ENCODE measurements at places on chromosomes 4 and X.
A peak's percentile ranks its signal among the peaks of the same experiment; 100 is the strongest.

GRCh38 chr4:26050671-26051070, 136.7 kb downstream of the SMIM20 start:
- no peak for DNase-seq

DNA sequence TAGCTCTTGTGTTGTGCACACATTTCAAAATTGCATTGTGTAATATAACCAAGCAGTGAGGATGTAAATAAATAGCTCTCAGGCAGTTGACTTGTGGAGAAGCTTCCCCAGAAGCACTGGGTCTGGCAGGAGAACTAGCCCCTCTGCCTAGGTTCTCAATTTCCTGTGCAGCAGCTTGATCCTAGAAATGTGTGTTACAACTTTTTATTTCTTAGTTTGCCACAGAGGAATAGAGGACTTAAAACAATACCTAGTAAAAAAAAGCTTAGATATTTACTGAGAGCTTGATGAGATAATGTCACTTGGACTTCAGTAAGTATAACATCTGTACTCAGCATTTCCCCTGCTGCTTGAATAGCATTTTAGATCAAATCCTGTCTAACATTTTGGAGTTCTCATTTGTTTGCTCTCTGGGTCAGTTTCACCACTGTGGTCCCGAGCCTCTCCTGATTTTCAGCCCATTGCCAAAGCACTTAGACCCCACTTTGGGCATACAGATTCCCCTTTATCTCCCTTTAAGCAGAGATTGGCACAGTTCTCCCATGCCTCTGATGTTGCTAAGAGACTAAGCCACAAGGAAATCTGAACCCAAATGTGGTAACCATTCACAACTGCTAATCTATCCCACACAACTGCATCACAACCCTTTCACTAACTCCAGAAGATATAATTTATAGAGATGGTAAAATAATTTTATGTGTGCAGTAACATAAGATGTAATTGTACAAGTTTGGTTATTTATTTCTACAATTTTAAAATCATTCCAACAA, 98.2 kb upstream of the NRK start:
- no peak for DNase-seq

GRCh38 chr4:91373546-91373945, 930.2 kb upstream of the GRID2 start:
- no peak for DNase-seq

DNA sequence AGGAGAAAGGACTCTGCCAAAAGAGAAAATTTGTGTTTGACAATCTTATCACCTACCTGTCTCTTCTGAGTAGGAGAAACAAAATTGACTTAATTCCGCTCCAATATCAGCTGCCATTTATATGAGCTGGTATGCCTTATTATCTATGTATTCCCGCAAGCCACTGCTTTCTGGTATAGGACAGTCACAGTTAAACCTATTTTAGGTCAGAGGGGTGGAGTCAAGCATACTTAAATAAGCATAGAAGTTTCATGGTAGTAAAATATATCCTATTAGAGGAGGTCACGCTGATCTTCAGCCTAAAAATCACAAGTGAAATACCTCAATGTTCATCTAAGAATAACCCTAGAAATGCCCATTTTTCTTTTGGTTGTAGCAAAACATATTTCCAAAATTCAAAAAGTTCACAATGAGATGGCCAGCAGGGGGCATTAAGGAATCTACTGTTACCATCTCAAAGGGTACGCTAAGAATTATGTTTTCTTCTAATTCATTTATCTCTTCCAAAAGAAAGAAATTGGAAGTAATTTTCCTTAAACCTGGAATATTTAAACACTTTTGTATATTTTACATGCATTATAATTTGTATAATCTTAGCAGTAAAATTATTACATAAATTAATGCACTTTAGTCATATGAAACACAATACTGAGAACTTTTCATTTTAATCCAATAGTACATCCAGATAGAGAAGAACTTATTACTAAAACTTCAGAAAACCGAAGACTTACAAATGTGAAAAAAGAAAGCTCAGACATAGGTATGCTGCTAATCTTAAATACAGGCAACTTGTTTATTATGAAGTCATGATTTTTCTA, 10.5 kb downstream of the PPAT start:
- DNase-seq = no peak

DNA sequence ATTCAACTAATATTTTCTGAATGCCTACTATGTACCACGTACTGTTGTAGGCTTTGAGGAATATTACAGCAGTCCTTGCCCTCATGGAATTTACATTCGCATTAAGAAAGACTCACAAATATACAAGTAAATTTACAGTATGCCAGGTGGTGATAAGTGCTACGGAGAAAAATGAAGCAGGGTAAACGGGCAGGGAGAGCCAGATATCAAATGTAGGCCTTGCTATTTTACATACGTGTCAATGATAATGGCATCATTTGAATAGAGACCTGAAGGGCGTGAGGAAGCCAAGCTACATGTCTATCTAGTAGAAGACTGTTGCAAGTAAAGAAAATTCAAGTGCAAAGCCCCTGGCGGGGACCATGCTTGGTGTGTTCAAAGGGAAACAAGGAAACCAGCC, 65.2 kb downstream of the AMMECR1 start:
- no peak for DNase-seq

DNA sequence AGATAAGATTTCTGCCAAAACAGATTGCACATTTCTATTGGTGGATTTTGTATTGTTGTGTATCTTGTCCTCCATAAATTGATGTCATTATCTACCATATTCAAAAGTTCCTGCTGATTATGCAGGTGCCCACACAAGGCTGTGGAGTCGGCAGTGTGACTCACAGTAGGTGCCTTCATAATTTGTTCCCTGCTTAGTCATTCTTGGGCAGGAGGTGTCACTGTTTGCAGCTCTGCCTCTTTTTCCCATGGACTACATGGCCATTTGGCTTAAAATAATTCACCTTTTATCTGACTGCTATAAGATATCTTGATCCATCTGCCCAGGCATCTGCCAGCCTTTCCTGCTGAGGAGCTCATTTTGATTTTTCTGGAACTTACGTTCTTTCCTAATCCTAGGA, 33.6 kb upstream of the ENPEP start:
- no peak for DNase-seq

GRCh38 chrX:96834137-96834536, 49.6 kb upstream of the RPA4 start:
- DNase-seq = no peak

DNA sequence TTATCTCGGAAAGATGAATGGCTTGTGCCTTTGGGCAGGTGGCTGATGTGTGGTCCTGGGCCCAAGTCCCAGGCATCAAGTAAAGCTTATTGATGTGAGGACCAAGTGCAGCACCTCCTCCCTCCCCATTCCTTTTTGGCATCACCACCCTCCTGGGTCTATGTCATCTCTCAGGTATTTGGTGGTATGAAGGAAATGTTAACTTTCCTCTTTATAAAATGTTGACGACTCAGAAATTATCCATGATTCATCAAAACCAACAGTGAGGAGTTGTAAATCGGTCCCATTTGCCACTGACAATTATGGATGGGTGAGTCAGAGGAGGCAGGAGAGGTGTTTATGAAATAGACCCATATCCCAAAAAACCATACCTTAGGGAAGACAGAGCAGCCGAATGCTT, 229.4 kb upstream of the GATB start:
- DNase-seq = no peak

DNA sequence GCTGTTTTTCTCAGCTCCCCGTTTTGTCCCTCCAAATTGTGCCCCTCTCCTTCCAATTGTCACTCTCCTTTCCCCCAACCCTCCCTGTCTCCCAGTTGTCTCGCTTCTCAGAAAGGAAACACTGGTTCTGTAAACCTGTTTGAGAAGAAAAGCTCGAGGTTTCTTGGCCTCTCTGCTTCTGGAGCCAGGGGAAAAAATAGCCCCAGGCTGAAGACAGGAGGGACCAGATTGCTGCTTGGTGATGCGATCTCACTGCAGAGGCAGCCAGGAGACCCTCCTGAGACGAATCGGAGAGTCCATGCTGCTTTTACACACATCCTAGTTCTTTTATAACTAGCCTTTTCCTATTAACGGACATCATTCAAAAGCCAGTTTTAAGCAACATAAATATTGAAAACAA, 21.2 kb downstream of the TRIML1 start:
- DNase-seq = no peak

- peak; percentile 8 for DNase-seq
Measured at GRCh38 chrX:54357414-54358377, at the start of gene WNK3. WNK3 (minus strand) TSS chrX:54358046.

DNA sequence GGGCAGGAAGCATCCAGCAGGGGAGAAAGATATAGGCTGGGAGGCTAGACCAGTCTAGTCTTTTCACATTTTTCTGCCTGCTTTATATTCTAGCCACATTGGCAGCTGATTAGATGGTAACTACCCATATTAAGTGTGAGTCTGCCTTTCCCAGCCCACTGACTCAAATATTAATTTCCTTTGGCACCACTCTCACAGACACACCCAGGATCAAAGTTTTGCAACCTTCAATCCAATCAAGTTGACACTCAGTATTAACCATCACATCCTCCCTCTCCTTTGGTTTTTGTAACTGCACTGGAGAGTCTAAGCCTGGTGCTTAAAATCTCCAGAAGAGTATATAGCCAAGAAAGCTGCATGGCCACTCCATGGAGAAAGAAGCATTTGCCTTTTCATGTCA, 560.4 kb downstream of the GRXCR1 start:
- no peak for DNase-seq

- DNase-seq = no peak
Measured at GRCh38 chr4:102584091-102584490, 82.9 kb downstream of the NFKB1 start.

GRCh38 chrX:88977835-88978234, 230.8 kb downstream of the CPXCR1 start:
- DNase-seq = no peak

- no peak for DNase-seq
Measured at GRCh38 chr4:71130827-71131603, 137.6 kb downstream of the DCK start.

DNA sequence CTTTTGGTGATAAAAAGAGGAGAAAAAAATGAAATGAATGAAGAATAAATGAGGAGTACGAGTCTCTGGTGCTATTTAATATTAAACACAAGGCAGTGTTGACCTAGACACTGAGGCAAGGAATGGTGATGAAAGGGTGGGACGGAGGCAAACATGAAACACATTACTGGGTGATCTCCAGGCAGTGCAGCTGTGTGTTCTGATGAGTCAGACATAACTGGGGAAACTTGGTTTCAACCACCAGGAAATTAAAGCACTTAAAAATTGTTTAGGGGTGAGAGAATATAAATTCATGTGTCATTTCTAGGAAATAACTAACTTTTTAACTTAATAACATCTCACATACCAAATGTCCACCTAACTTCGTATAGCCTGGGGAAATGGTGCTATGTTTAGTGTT, 19.7 kb upstream of the CXCL6 start:
- no peak for DNase-seq

DNA sequence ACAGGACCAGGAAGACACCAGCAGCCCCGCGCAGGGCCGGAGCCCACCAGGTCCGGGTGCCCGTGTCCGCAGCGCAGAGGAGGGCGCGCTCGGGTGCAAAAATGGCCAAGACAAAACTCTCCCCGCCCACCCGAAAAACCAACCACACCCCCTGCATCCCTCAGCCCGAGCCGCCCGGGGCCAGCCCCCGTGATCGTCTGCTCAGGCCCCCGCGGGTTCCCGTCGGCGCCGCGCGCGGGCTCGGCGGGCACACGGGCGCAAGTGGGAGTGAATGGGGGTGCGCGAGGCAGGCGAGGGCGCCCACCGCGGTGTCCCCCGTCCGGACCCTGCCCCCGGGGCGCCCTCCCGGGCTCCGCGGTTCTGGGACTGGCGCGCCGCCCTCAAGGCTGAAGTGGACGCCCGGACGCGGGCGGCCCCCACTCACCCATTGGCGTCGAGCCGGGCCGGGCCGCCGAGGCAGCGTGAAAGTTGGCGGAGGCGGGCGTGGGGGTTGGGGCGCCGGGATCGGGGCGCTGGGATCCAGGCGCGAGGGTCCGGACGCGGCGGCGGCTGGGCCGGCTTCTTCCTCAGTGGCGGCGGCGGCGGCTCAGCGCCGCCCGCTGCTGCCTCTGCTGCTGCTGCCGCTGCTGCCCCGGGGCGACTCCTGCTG, 393 bp downstream of the SH3KBP1 start:
- DNase-seq = no peak

DNA sequence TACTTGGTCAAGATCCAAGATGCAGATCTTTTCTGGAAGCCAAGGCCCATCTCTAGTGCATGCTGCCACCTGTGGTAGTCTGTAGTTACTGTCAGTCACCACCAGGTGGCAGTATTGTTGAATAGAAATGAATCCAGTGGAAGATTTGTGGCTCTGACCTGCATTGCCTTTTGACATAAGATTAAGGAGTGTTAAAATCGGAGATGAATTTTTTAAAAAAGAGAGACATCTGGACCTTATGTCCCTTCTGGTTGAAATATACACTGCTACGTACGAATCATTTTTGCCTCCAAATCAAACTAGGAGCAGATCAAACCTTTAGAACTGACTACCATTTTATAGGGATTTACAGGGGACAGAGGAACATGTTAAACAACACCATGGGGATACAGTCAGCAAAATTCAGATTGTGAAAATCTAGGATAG, 46.9 kb upstream of the RHOH start:
- DNase-seq = no peak

- no peak for DNase-seq
Measured at GRCh38 chr4:123516576-123516975, 120.0 kb downstream of the SPRY1 start.

GRCh38 chr4:165462009-165462408, 83.2 kb downstream of the CPE start:
- no peak for DNase-seq

- DNase-seq = no peak
Measured at GRCh38 chr4:179596621-179597020, 2154.4 kb upstream of the AGA start.

DNA sequence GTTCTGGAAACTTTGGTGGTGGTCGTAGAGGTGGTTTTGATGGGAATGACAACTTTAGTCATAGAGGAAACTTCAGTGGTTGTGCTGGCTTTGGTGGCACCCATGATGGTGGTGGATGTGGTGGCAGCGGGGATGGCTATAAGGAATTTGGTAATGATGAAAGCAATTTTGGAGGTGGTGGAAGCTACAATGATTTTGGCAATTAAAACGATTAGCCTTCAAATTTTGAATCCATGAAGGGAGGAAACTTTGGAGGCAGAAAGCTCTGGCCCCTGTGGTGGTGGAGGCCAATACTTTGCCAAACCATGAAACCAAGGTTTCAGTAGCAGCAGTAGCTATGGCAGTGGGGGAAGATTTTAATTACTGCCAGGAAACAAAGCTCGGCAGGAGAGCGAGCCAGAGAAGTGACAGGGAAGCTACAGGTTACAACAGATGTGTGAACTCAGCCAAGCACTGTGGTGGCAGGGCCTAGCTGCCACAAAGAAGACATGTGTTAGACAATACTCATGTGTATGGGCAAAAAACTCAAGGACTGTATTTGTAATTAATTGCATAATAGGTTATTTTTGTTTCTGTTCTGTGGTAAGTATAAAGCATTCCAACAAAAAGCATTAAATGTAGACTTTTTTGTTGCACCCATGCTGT, 23.2 kb upstream of the SOD3 start:
- no peak for DNase-seq

DNA sequence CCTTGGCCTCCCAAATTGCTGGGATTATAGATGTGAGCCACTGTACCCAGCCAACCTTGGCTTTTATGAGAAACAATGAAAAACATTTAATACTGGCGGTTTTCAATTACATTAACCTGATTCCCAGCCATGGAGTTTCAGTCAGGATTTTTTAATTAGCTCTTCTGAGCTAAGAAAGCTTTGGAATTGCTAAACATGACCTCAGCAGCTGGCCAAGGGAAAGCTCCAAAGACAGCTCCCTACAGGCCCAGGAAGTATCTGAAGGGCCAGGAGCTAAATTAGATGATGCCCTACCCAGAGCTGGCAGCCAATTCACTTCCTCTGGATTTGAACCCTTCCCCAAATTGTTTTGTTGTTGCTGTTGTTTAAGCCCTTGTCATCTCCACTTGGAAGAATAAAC, 26.5 kb upstream of the FUNDC1 start:
- no peak for DNase-seq

- DNase-seq = peak; percentile 61
Measured at GRCh38 chr4:78776079-78776728, at the start of gene BMP2K. BMP2K (plus strand) TSS chr4:78776350; CDS start chr4:78776544, 194 bp downstream.

Data from stimulated activated CD8-positive, alpha-beta memory T cell treated with anti-CD3 and anti-CD28 coated beads, Interleukin-15, amount 100 ng/mL, for 24 hours (primary cell).